Left lung (tissue), 14 donors: ENCODE measurements at places on chromosomes 1 and 21. TPM values are rescaled to one million over a fixed set of nuclear protein-coding genes. Genes with fewer than 3 reads are reported as not detected.

Gene NBPF15
- total RNA-seq, result 34.0 TPM

DNA sequence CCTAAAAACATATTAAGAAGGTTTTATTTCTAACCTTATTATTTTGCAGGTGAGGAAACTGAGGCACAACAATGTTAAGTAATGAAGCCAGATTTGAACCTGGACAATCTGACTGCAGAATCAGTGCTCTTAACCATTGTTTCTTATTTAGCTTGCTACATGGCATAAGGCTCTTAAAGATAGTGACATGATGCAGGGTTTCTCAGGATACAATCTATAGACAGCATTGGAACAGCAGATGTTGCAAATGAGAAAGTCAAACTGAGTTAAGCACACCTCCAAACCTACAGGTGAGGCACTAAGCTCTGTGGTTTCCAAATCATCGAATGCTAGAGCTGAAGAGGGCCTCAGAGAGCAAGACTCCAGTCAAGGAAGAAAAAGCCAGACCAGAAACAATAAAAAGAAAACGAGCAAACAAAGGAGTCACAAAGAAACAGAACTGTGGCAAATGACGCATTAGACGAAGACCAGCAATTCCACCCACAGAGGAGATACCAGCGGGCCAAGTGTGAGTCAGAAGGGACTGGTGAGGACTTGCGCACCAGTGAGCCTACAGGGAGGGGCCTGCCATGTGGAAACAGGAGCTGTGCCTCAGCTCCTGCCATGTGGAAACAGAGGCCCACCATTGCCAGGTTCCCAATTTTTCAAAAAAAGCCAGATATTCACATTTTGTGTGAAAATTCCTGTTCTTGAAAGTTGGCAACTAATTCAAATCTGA, 14.4 kb downstream of the CD58 start:
- peaks cover 84% of the 10 kb centered on the region for H3K4me1 ChIP-seq
- no peak overlapping the region for H3K4me3 ChIP-seq
- peak; percentile 69 for DNase-seq
- H3K27ac ChIP-seq, result no peak overlapping the region
- H3K27me3 ChIP-seq, result no peaks in the 10 kb centered on the region

- no peaks in the 10 kb centered on the region for H3K36me3 ChIP-seq
- peaks cover 68% of the 10 kb centered on the region for H3K4me1 ChIP-seq
- no peak overlapping the region for H3K4me3 ChIP-seq
- H3K27me3 ChIP-seq, result no peaks in the 10 kb centered on the region
- no peak overlapping the region for H3K27ac ChIP-seq
Observed at GRCh38 chr1:225876900-225877510, 5.2 kb downstream of the TMEM63A start.

DNA sequence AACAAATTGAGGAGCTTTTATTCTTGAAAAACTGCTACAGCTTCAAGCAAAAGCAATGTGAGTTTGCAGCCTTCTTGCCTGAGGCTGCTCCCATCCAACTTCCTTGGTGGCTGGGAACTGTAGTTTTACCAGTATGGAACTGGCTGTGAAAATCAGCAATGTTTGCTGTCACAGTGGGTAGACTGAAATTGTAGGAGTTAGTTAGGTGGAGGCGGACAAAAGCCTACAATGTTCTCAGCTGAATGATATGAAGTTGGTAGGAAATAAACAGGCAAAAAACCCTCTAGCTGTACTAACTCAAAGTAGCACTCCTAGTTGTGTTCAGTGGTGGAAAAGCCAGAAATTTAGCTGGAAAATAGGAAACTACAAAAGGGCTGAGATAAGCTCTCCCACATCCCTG, 18.5 kb downstream of the HAX1 start:
- no peaks in the 10 kb centered on the region for H3K27me3 ChIP-seq
- H3K4me3 ChIP-seq, result no peak overlapping the region
- no peak for DNase-seq
- no peak overlapping the region for H3K27ac ChIP-seq

Gene NID1
- 77.4 TPM for total RNA-seq

- no peaks in the 10 kb centered on the region for H3K36me3 ChIP-seq
- peaks cover 36% of the 10 kb centered on the region for H3K4me1 ChIP-seq
- H3K4me3 ChIP-seq, result peak overlapping the region; percentile 39
- no peak overlapping the region for H3K27ac ChIP-seq
- DNase-seq, result no peak
- no peaks in the 10 kb centered on the region for H3K27me3 ChIP-seq
Observed at GRCh38 chr1:198643808-198644207, 5.0 kb downstream of the PTPRC start.
